SJCRH30 (cell line): ENCODE measurements at places on chromosomes 3 and 15.
A peak's percentile ranks its signal among the peaks of the same experiment; 100 is the strongest.

DNA sequence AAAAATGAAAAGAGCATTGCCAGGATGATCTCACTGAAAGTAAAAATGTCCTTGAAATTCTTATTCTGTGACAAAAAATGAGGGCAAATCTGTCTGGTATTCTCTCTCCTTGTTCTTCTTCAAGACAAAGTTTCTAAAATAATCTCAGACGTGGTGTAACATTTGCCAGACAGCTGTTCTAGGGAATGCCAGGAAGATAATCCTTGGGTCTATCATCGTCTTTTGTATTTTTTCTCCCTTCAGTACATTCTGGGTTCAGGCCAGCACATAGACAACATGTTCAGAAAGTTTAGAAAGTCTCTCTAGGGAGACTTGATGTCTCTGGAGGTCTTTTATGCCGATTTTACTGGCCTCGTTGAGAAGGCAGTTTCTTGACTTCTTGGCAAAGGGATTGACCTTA is 121.2 kb upstream of the HES1 start:
- DNase-seq: no peak

GRCh38 chr15:70956201-70956995 is 63.8 kb downstream of the LRRC49 start:
- DNase-seq: no peak

- peak; percentile 39 for DNase-seq
Observed at GRCh38 chr3:61358364-61358763, 107.1 kb upstream of the FHIT start.

- DNase-seq: no peak
Observed at GRCh38 chr3:52689151-52689550, 3.3 kb downstream of the GNL3 start.

GRCh38 chr3:64344721-64345207 is 119.5 kb upstream of the PRICKLE2 start:
- no peak for DNase-seq

DNA sequence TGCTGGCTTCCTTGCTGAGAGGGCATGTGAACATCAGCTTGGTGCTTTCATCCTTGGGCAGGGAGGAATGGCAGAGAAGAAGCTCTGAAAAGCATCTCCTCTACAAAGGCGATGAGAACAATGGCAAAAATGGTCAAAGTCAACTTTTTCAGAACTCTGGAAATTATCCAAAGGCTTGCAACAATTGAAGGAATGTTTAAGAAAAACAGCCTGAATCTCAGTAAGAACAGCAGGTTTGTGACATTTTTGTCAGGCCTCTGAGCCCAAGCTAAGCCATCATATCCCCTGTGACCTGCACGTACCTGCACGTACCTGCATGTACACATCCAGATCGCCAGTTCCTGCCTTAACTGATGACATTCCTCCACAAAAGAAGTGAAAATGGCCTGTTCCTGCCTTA is 51.8 kb downstream of the ONECUT1 start:
- no peak for DNase-seq

- DNase-seq: no peak
Observed at GRCh38 chr3:185470323-185470722, 28.5 kb downstream of the TMEM41A start.

GRCh38 chr3:117632191-117632590 is 922.6 kb downstream of the TUSC7 start:
- no peak for DNase-seq

DNA sequence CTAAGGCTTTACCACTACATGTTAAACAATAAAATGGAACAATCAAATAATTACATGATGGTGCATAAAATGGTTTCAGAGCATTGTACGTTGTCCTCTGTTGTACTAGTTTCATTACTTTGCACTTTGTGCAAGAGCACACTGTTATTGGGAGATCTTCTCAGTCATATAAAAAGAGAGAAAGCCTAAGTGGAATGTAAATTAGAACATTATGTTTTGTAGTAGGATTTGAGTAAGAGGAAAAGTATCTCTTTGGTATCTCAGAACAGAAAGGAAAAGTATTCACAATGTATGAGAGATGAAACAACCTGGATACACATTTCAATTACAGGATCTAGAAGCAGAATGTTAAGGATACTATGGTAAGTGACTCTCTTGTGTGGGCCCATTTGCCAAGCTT is 26.9 kb upstream of the PLSCR2 start:
- DNase-seq: no peak

- no peak for DNase-seq
Observed at GRCh38 chr15:59011262-59011952, 23.9 kb downstream of the RNF111 start.

GRCh38 chr3:168847291-168847883 is 751.7 kb upstream of the GOLIM4 start:
- DNase-seq: peak; percentile 46

DNA sequence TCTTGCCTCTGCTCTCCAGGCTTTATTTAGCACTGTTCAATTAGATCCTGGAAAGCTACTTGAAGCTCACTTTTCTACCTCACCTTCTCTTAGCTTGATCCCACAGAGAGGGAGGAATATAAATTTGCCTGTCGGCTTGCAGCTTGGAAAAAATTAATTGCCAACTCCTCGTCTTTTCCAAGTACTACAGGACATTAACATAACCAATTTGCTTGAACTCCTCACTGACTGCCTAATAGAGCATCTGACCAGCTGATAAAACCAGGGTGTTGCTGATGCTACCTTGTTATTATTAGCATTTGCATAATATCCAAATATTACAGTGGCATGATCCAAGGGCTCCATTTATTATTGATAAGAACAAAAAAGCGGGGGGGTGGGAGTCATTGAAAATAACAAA is 561.8 kb downstream of the MCTP2 start:
- DNase-seq: no peak

DNA sequence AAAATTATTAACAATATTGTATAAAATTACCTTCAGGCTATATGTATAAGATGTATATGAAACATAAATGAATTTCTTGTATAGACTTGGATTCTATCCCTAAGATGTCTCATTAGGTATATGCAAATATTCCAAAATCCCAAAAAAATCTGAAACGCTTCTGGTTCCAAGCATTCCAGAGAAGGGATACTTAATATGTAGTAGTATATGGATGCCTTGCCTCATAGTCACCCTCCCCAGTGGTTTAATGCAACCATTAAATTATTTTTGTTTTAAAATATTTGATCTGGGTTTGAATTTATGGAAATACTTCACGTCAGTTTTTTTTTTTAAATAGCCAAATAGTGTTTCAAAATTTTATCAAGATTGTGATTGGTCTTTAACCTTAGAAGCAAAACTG is 27.2 kb downstream of the PLCL2 start:
- no peak for DNase-seq

GRCh38 chr3:110620118-110620517 is 451.5 kb upstream of the NECTIN3 start:
- no peak for DNase-seq

- peak; percentile 11 for DNase-seq
Observed at GRCh38 chr3:56291244-56291680, 177.0 kb downstream of the ERC2 start.

GRCh38 chr3:151084893-151085226 is 604 bp upstream of the MED12L start:
- DNase-seq: no peak

GRCh38 chr3:164155400-164155799 is 922.9 kb downstream of the SI start:
- no peak for DNase-seq

DNA sequence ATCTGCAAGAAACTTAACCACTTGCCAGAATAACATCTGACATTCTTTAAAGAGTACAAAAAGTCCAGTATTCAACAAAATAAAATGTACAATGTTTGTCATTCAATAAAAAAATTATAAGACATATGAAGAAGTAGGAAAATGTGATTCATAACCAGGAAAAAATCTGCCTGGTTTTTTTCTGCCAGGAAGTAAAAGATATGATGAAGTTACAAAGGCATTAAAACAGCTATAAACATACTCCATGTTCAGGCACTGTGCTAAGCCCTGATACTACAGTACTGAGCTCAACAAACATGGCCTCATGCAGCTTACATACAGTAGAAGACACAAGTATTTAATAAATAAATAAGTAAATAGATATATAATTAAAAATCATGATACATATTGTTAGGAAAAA is 178.4 kb upstream of the STT3B start:
- no peak for DNase-seq

DNA sequence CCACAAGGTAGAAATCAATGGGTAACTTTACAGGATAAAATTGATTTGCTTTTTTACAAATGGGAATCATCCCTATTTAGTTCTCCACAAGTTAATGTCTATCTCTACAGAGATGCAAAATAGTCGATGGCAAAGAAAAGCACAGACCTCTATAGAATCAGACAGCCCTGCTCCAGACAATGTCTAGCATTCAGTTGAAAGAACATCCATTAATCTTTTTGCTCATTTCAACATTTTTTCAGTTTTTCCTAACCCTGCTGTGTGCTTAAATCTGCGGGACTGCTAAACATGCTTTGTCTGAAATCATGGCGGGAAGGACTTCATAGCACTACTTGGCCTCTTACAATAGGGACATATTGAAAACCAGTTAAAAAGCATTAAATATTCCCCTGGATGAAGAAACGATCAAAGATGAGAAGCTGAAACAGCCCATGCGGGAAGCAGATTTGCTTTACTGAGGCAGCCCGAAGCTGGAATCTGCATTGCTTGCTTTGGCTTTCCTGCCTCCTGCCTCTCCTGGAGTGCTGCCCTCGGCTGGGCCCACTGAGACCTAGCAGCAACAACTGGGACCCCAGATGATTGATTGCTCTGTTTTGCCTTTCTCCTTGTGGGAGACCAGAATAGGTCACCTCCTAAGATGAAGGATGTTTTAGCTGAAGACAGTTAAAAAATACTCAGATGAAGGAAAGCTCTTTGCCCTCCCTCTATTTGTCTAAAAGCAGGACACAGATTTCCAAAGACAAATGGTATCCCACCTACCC is 38.5 kb upstream of the RASGRP1 start:
- DNase-seq: no peak

DNA sequence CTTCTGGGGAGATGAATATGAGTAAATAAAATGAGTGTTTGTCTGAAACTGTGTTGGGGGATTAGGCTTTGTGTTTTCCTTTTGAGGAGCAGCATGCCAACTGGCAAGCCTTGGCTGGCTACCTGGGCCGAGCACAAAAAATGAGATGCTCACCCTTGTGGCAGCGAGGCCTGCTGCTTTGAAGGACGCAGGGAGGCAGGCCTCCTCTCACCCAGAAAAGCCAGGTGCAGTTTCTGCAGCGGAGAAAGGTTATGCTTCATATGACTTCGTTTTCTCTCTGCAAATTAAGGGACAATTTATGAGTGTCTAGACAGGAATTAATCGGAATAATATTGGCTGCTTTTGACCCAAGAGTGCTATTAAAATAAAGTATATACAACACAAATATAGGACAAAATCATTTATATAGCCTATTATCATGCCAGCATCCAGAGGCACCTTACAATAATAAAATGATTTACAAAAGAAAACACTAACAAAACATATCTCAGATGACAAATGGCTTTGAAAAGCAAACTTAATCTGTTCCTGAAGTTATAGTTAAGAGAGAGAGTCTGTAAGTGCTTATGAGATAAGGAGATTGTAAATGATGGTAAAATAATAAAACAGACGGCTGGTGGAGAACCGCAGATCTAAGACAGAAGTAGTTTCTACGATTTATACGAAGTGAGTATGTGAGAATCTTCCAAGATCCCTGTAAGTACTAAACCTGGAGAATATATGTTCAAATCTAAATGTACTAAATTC is 682.8 kb upstream of the NR2F2 start:
- DNase-seq: no peak
